ENCODE measurements at places on chromosomes 16 and 17.

- H3K27ac ChIP-seq = no peak overlapping the region
- DNase-seq = no peak
- no peak overlapping the region for H3K4me3 ChIP-seq
- no peaks in the 10 kb centered on the region for H3K27me3 ChIP-seq
Observed at GRCh38 chr17:22435231-22435974, 743.1 kb downstream of the KCNJ18 start.

DNA sequence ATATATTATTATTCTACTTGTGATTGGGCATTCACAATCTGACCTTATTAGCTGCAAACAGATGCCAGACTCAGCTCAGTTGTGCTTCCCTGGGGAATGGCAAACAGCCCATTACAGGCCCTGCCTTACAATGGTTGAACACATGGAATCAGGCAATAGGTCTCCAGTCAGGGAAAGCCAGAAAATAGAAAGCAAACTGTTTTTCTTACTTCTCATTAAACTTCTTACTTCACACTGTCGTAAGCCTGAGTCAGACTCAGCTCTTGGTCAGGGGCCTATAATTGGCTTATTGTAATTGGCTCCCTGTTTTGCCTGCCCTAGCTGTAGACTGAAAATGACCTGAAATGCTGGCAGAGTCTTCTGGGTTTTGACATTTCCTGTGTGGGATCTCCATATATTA lies 77.0 kb upstream of the CA10 start:
- no peak overlapping the region for H3K4me3 ChIP-seq
- DNase-seq = no peak
- peaks cover 18% of the 10 kb centered on the region for H3K4me1 ChIP-seq
- H3K27ac ChIP-seq = no peak overlapping the region

DNA sequence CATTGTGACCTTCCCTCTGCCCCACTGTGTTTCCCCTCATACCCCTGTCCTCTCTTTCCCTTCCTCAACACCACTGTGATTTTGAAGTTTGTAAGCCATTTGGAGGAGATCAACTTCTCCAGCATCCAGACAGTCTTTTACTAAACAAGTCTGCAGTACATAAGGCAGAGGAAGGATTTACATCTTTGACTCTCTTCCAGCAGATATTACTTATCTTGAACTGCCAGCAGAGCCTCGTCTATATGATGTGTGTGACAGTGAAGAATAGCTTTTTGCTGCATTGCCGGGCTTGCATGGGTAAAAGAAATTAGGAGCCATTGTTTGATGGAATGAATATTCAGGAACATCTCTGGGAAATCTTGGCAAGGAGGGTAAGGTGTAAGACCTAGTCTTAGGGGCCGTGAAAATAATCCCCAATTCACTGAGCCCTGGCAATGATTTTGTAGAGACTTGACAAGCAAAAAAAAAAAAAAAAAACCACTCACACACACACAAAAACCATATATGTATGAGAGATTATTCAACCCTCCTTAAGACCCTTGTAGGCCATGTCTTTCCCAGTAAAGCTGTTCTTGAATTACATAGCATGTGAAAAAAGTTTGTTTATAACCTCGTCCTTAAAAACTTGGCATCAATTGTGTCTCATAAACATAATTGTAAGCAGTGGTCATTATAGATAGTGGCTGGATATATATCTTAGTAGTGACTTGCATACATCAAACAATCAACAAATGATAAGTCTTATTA lies 903.9 kb downstream of the CDH11 start:
- H3K4me3 ChIP-seq = no peak overlapping the region
- H3K4me1 ChIP-seq = no peaks in the 10 kb centered on the region
- H3K27me3 ChIP-seq = no peaks in the 10 kb centered on the region
- DNase-seq = no peak

GRCh38 chr16:278863-279366 lies 1.5 kb upstream of the ARHGDIG start:
- no peak overlapping the region for H3K4me3 ChIP-seq
- DNase-seq = no peak
- no peak overlapping the region for H3K27ac ChIP-seq

- H3K36me3 ChIP-seq = no peaks in the 10 kb centered on the region
- no peak overlapping the region for H3K27ac ChIP-seq
- no peaks in the 10 kb centered on the region for H3K27me3 ChIP-seq
- H3K4me1 ChIP-seq = peaks cover 12% of the 10 kb centered on the region
Observed at GRCh38 chr17:57355090-57355859, 99.0 kb downstream of the MSI2 start.

DNA sequence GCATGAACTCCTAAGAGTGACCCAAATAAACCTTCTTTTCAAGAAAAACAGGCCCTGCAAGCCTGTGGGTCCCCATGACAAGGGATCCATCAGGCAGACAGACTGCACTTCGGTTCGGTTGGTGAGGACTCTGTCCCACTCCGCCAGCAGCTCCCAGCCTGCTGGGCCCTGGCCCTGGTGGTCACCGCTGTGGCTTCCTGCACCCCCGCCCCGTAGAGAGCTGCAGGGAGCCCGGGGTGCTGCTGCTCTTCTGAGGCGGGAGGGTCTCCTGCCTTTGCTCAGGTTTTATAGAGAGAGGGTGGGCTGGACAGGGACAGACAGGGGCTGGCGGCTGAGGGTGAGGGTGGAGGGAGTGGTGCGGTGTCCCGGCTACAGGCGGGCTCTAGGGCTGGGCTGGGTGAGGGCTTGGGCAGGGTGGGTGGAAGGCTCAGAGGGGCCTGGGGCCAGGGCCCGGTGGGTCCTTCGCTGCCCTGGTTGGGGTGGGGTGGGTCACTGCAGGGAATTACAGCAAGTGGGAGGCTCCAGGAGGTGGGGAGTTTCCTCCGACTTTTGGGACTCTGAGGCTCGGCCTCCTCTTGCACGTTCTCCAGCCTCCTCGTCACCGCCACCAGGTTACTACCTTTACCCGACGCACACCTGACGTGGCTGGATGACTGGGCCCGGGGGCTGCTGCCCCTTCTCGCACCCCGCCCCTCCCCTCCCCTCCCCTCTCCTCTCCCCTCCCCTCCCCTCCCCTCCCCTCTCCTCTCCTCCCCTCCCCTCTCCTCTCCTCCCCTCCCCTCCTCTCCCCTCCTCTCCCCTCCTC lies 90.2 kb upstream of the CBX4 start:
- H3K27me3 ChIP-seq = peaks cover 53% of the 10 kb centered on the region
- no peaks in the 10 kb centered on the region for H3K36me3 ChIP-seq
- no peak overlapping the region for H3K27ac ChIP-seq
- no peak for DNase-seq
- H3K4me3 ChIP-seq = no peak overlapping the region
- no peaks in the 10 kb centered on the region for H3K4me1 ChIP-seq

DNA sequence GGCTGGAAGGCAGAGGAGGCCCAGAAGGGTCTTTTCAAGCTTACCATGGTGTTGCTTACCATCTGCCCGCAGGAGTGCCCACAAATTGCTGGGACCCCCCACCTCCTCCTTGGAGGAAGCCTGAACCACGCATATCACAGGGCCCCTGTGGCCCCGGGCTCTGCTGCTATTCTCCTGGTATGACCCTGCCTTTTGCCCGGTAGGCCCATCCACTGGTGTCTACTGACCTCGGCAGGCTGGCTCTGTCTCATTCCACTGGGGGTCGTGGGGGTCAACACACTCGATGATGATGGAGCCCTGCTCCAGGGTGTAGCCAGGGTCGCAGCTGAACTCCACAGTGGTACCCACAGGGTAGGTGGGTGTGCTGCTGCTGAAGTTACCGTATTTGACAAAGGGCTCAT lies 8.2 kb upstream of the PHF12 start:
- H3K4me3 ChIP-seq = no peak overlapping the region
- no peaks in the 10 kb centered on the region for H3K36me3 ChIP-seq

- H3K4me1 ChIP-seq = peaks cover 52% of the 10 kb centered on the region
- no peaks in the 10 kb centered on the region for H3K36me3 ChIP-seq
- H3K27me3 ChIP-seq = no peaks in the 10 kb centered on the region
- H3K4me3 ChIP-seq = no peak overlapping the region
- no peak overlapping the region for H3K27ac ChIP-seq
Observed at GRCh38 chr17:66673668-66674276, 161.1 kb upstream of the CACNG5 start.

- H3K36me3 ChIP-seq = peaks cover 9% of the 10 kb centered on the region
- no peak overlapping the region for H3K27ac ChIP-seq
- no peaks in the 10 kb centered on the region for H3K27me3 ChIP-seq
- H3K4me3 ChIP-seq = no peak overlapping the region
Observed at GRCh38 chr16:69302301-69302700, 8.8 kb upstream of the VPS4A start.

DNA sequence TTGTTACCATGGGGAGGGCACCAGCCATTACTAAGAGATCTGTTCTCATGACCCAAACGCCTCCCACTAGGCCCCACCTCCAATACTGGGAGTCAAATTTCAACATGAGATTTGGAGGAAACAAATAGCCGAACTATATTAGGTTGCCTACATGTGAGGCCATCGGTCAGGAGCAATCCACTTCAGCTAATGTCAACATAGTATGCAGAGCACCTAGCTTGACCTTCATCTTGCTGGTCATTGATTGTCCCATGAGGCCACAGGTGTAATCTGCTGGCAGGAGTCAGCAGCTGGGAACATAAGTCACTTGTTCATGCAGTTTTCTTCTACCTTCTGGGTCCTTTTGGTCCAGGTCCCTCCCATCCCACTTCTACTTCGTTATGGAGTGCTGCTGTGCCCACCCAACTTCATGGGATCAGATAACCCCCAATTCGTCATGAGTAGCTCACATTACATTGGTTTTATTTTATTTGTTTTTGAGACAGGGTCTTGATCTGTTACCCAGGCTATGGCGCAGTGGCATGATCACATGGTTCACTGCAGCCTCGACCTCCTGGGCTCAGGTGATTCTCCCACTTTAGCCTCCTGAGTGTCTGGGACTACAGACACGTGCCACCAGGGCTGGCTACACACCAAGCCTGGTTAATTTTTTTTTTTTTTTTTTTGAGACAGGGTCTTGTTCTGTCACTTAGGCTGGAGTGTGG lies 5.9 kb upstream of the KPNA2 start:
- H3K36me3 ChIP-seq = no peaks in the 10 kb centered on the region
- H3K4me3 ChIP-seq = no peak overlapping the region
- H3K27me3 ChIP-seq = no peaks in the 10 kb centered on the region
- no peak overlapping the region for H3K27ac ChIP-seq
- no peak for DNase-seq

GRCh38 chr17:48532261-48532660 lies 1.4 kb upstream of the HOXB1 start:
- no peak for DNase-seq
- H3K4me3 ChIP-seq = no peak overlapping the region
- H3K27ac ChIP-seq = no peak overlapping the region
- no peaks in the 10 kb centered on the region for H3K27me3 ChIP-seq

DNA sequence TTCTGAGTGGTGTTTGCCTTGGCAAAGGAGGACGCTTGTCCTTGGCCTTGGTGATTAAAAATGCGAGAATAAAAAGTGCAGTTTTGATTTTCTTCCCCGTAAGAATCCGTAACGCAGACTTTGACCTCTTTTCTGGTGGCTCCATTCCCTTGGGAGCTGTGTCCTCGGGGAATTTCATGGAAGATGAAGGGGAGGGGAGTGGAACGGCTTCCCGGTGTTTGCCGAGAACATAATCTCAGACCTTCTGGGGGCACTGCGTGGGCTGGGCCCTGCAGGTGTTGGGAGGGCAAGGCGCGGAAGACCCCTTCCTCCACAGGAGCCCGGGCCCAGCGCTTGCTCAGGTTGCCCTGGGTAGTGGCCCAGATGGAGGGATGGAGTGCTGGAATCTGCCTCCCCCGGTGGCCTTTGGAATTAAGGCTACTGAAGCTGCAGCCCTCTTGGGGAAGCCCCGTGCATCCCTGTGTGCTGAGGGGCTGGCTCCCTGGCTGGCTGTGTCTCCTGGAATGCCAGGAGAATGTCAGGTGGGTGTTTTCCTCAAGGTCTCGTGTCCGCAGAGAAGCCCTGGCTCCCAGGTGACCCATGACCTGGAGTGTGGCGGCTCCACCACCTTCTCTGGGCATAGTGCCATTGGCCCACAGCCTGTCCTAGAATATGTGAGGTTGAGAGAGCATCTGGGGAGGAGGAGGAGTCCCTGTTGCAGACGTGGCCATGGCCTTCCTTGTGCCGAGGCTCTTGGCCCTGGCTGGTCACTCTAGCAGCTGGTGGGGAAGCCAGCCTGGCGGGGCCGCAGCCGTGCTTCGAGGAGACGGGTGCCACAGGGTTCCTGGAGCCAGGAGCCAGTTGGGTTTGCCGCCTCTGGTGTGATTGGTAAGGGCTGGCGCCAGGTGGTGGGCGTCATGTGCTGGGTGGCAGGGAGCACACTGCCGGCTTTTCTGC lies 3.1 kb downstream of the BAIAP2 start:
- peaks cover 68% of the 10 kb centered on the region for H3K4me1 ChIP-seq
- peak overlapping the region; percentile 84 for H3K4me3 ChIP-seq
- H3K27ac ChIP-seq = peak overlapping the region; percentile 73
- no peak for DNase-seq

DNA sequence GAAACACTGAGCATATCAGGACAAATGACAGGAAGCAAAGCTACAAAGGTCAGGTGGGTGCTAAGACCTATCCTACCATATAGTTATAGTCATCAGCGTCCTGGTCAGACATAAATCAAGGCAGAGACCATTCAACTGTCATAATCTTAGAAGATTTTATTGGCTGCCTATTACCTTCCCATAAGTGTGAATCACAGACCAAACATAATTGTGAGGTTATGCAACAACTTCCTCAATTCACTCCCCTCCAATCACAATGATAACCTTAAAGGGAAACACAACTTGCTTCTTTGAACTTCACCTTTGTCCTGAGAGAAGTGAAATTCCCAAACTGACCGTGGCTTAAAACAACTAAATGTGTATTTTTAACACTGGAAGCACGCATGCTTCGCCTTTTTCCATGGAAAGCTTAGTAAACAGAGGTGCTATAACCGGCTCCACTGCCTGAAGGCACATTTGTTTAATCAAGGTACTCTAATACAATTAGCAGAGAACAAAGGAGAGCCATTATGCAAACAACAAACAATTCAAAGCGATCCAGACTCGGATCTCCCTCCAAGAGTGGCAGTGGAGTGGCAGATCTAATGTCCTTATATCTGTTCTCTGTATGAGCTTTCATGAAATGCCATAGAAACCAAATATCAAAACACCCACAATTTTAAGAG lies 84.9 kb downstream of the TMEM114 start:
- no peaks in the 10 kb centered on the region for H3K4me1 ChIP-seq
- no peaks in the 10 kb centered on the region for H3K27me3 ChIP-seq
- H3K36me3 ChIP-seq = no peaks in the 10 kb centered on the region
- DNase-seq = no peak
- H3K4me3 ChIP-seq = no peak overlapping the region

GRCh38 chr17:49922095-49922494 lies 46.9 kb upstream of the DLX4 start:
- H3K27ac ChIP-seq = no peak overlapping the region
- peaks cover 28% of the 10 kb centered on the region for H3K27me3 ChIP-seq
- no peaks in the 10 kb centered on the region for H3K36me3 ChIP-seq
- DNase-seq = no peak

GRCh38 chr16:6096931-6097670 lies 999.5 kb upstream of the EEF2KMT start:
- no peaks in the 10 kb centered on the region for H3K4me1 ChIP-seq
- no peak overlapping the region for H3K27ac ChIP-seq
- no peaks in the 10 kb centered on the region for H3K27me3 ChIP-seq
- H3K4me3 ChIP-seq = no peak overlapping the region
- no peak for DNase-seq

- H3K27ac ChIP-seq = no peak overlapping the region
- no peaks in the 10 kb centered on the region for H3K27me3 ChIP-seq
- DNase-seq = no peak
- H3K4me3 ChIP-seq = no peak overlapping the region
- no peaks in the 10 kb centered on the region for H3K36me3 ChIP-seq
- H3K4me1 ChIP-seq = no peaks in the 10 kb centered on the region
Observed at GRCh38 chr17:55622547-55622946, 100.1 kb downstream of the TMEM100 start.

GRCh38 chr17:40516581-40517285 lies 15.3 kb upstream of the TNS4 start:
- no peak for DNase-seq
- H3K27ac ChIP-seq = peak overlapping the region; percentile 92
- H3K4me3 ChIP-seq = peak overlapping the region; percentile 69
- H3K4me1 ChIP-seq = peaks cover 80% of the 10 kb centered on the region
